ENCODE measurements at places on chromosomes 11 and 22.

DNA sequence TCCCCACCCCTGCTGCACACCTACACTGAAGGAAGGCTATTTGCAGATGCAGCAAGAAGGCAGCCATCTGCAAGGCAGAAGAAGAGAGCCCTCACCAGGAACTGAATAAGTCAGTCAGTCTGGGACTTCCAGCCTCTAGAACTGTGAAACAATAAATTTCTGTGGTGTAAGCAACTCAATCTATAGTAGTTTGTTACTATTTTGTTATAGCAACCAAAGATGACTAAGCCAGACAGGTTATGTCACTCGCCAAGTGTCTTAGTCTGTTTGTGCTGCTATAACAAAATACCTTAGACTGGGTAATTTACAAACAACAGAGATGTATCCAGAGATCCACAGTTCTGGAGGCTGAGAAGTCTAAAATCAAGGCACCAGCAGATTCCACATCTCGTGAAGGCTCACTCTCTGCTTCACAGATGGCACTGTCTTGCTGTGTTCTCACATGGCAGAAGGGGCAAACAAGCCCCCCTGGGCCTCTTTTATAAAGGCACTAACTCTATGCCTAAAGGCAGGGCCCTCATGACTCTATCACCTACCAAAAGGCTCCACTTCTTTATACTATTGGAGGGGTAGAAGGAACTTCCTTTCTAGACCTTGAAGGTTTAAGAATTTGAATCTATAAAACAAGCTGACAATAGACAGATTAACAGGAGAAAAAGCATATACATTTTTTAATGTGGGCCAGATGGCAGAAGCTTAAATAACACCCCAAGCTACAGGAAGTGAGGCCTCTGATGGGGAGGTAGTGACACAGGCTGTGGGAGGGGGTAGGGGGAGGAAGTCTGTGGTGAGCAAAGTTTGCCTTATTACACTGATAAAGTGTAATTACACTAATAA, 12.3 kb downstream of the APOL6 start:
- DNase-seq: no peak

DNA sequence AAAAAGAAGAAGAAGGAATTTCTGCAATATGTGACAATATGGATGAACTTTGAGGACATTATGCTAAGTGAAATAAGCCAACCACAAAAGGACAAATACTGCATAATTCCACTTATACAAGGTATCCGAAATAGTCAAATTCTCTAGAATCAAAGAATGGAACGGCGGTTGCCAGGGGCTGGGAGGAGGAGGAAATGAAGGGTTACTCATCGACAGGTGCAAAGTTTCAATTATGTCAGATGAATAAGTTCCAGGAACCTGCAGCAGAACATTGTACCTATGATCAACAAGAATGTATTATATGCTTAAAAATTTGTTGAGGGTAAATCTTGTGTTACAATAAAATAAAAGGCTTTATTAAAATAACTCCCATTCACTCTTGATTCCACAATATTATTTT, 49.0 kb downstream of the SC5D start:
- no peak for DNase-seq

GRCh38 chr11:8730697-8731020, 48.1 kb downstream of the RPL27A start:
- DNase-seq: no peak

- no peak for DNase-seq
Measured at GRCh38 chr22:29216873-29217666, 11.4 kb downstream of the EMID1 start.

DNA sequence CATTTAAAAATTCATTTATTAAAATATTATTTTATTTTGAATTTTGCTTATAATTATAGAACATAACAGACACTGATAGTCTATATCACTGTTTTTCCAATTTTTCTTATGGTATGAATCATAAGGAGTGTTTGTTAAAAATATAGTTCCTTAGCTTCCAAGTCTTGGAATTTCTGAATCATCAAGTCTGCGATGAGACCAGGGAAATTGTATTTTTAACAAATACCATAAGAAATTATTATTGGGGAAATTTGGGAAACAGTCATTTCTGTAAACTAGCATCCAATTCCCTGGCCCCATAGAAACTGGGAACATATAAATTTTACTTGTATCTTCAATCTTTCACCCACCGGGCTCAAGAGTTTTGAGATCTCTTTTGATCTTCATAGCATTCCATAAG, 38.0 kb upstream of the PICALM start:
- no peak for DNase-seq

DNA sequence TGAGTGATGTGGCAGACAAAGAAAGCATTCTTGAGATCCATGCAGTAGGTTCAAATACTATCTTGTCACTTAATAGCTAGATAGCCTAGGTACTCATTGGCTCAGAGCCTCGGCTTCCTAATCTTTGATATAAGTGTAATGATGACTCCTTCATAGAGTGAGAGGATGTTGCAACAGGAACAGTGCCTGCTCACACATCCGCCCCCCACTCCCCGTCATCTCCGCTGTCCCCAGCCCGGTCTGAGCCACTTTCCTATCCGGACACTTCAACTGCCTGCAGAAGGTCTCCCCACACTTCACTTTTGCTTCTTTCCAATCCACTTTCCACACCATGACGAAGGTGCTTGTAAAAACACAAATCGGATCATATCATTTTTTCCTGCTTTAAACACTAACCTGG, 128.8 kb downstream of the NTM start:
- DNase-seq: no peak

GRCh38 chr11:76682684-76683083, 12.1 kb upstream of the LRRC32 start:
- DNase-seq: no peak

DNA sequence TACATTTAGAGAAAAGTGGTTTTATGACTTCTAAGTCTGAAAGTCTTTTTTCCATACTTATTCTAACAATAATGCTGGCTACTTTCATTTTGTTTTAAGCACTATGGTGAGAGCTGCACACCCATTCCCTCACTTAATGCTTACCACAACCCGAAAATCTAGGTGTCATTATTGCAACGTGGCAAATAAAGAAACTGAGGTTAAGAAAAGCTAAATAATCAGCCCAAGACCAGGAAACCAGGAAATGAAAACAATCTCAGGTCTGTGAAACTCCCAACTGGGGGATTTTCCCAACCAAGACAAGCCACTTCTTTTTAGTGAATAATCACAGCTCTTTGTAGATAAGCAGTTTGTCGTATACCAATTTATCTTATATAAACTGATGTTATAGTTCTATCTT, 126.3 kb downstream of the SLC1A2 start:
- no peak for DNase-seq

- no peak for DNase-seq
Measured at GRCh38 chr22:31300896-31301295, 8.6 kb upstream of the PIK3IP1 start.

GRCh38 chr11:66070604-66071380, 720 bp downstream of the PACS1 start:
- DNase-seq: no peak

GRCh38 chr11:129930743-129931142, 35.4 kb upstream of the NFRKB start:
- no peak for DNase-seq

DNA sequence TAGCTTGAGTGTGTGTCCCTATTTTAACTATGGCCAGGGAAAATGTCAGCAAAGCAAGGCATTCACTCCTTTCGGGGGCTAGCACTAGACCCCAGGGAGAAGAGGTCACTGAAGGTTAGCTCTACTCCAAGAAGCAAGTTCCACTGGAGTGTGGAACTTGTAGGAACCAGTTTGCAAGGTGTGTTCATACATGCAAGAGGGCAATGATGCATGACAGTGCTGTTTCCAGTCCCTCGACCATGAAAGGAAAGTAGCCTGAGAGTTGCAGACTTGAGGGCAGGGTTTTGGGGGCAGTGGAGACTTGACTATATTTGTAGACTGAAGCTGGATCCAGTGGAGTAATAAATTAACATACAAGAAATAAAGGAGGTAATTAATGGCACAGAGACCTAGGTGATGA, 21.6 kb upstream of the SLC36A4 start:
- DNase-seq: no peak

DNA sequence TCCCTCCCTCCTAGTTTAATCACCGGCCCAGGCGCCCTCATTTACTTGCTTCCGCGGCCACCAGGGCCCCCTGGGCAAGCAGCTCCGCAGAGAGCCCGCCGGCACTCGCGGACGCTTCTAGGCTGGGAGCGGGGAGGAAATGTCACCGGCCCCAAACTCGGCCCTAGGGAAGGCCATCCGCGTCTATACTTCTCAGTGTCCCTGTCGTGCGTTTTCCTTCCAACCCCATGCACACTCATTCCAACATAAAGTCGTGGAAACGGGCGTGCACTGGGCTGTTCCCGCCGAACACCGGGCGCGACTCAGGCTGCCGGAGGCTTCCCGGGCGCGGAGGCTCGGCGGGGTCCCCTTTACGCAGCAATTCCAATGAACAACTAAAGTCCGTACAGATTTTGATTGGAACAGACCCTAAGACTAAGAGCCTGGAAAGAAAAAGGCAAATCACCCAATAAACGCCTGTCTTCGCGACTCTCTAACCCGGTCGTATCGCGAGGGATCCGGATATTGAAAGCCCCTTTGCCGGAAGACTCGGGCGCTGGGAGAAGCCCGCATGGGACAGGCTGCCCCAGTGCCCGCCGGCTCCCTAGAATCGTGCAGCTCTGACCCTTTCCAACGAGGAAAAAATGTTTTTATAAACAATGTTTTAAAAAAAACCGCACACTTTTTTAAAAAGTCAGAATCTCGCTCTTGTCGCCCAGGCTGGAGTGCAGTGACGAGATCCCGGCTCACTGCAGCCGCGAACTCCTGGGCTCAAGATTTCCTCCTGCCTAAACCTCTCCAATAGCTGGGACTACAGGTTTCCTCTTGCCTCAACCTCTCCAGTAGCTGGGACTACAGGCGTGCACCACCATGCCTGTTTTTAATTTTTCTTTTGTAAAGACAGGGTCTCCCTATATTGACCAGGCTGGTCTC, 1.3 kb upstream of the BARX2 start:
- no peak for DNase-seq

GRCh38 chr11:64340671-64341335, 799 bp downstream of the CCDC88B start:
- no peak for DNase-seq

GRCh38 chr11:112734207-112734606, 227.0 kb upstream of the NCAM1 start:
- no peak for DNase-seq

DNA sequence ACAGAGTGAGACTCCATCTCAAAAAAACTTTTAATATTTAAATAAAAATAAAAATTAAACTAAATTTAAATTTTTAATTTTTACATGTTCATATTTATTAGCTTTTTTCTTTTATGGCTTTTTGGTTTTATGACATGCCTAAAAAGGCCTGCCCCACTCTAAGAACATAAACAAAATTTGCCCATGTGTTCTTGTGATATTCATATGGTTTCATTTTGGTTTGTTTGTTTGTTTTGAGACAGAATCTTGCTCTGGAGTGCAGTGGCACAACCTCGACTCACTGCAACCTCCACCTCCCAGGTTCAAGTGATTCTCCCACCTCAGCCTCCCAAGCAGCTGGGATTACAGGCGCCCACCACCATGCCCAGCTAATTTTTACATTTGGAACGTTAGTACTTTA, 27.7 kb downstream of the SUSD2 start:
- no peak for DNase-seq

DNA sequence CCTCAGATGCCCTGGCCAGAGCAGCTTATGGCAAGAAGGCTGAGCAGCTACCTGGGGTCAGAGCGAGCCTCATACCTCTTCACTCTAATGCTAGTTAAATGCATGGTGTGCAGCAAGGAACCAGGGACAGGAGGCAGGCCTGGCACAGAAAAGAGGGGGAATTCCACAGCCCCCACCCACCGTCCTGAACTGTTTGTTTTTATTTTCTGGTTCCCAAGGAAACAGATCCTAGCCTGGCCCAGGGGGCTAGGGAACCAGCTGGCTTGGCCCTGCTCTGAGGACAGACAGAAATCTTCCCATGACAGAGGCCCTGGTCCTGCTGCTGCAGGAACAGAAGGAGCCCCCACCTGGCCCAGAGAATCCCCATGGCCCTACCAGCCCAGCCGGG, 40.4 kb downstream of the SLCO2B1 start:
- DNase-seq: no peak

GRCh38 chr22:47392054-47392347, 629.6 kb downstream of the TBC1D22A start:
- DNase-seq: no peak

- DNase-seq: no peak
Measured at GRCh38 chr11:5288108-5288905, 13.4 kb downstream of the OR51B4 start.

- DNase-seq: no peak
Measured at GRCh38 chr11:17725174-17725573, 5.8 kb downstream of the MYOD1 start.
